ENCODE measurements at places on chromosomes 7 and 10.

GRCh38 chr10:80614576-80615416 lies 77.1 kb downstream of the SH2D4B start:
- no peak for DNase-seq

DNA sequence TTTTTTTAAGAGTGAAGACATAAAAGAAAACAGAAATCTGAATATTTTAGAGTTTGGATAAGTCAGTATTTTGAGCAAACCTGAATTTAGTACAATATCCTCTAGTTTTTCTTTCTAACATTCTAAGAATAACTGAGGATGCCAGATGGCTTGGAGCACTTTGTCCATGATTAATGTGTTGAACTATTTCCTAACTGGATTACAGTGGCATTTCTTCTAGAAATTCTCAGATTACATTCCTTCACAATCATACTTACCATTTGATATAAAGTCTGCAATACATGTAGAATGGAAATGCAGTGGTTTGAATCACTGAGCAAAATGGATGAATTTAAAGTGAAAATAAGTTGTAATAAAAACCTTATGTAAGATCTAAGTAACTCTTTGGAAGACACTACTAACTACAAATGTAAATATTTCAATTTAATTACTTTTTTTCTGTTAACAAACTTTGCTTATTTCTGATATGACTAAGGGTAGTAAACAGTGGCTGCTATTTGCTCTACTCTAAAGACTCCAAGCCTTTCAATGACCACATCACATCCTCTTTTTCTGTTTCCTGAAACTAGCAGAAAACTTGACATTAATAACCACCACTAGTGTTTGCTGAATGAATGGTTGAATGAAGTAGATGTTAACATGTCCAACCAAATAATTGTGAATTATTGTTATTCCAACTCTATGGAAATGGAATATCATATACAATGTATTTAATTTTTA lies 102.8 kb downstream of the PRKG1 start:
- no peak for DNase-seq

- no peak for DNase-seq
Observed at GRCh38 chr10:28425422-28425821, 107.5 kb upstream of the WAC start.

- DNase-seq = no peak
Observed at GRCh38 chr10:122699796-122700455, at the start of gene C10orf120. C10orf120 (minus strand) TSS chr10:122699846; CDS start chr10:122699790, 56 bp downstream.

DNA sequence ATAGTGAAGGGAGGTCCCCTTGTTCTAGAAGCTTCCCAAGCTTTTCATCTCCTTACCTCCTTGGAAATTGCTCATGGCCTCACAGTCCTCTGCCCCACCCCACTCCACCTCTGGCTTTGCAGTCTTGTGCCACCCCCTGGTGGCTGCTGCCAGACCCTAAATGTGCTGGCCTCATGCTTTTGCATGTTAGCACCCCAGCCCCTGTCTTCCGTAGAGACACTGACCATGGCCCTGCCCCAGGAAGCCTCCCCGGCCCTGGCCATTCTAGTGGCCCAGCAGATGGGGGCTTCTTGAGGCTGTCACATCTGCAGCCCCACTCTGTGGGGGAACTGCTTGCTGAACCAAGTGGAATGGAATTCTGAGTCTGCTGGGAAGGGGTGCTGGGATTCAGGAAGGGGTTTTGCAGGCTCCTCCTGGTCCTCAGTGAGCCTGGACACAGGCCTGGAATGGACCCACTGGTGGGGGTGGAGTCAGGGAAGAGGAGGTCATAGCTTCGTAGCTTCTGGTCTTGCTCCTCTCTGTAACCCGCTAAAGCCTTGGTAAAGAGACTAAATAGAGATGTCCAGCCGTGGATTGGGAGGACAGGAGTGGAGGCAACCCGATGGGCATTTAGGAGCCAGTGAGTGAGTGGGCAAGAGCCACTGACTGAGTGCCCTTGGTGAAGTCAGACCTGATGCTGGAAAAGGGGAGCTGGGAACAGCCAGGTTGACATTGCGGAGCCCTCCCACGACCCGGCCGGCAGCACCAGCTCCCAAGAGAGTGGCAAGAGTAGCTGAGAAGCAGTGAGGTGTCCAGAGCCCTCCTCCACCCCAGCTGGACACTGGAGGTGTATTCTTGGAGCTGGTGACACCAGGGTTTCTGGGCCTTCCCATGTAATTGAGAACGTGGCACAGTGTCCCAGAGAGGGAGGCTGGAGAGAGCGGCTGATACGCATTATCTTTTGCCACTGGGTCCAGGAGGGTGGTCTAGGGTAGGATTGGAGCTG lies 20.9 kb downstream of the RAMP3 start:
- DNase-seq = no peak

- no peak for DNase-seq
Observed at GRCh38 chr10:69335063-69335587, 56.8 kb downstream of the HK1 start.

DNA sequence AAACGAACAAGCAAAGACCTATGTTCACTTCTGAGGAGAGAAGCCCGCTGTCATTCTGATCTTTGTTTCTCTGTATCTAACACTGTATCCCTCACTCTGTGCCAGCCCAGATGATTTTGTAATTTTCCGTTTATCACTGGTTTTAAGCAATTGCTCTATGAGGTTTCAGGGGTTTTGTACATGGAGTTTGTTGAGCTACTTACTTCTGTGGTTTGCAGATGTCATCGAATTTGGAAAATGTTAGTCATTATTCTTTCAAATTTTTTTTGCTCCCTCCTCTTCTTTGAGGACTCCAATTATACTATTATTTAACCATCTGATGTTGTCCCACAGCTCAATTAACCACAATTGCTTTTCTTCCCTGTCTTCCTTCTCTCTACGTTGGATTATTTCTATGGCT lies 650.9 kb upstream of the IGFBP3 start:
- no peak for DNase-seq

DNA sequence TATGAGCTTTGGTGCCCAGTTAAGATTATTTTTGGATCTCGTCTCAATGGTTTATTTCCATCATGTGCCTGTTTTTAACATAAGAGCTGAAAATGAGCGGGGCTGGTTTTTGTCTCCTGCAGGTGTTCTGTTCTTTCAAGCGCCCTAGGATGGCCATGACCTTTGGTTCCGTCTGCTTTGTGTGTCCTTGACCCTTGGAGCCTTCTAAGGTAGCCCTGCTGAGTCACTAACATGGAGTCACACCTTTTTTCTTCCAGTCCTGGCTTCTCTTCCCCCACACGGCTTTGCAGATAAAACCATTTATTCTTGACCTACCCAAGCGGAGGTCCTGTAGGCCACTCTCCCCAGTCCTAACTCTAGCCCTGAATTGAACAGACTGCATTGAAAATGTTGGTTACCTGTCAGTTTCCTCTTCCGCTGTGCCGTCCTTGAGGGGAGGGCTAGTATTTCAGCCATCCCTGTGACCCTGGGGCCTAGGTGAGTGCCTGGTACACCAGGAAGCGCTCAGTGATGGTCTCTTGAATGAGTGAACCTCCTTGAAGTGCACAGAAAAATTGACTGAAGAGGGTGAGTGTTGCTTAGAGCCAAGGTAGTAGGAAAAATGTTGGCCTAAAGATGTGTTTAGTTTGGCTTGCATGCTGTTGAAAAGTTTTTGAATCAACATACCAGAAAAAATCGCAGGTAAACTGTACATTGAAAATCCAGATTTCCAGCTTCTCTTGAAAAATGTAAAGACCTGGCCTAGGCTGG lies 48.0 kb downstream of the CAMK1D start:
- DNase-seq = no peak

DNA sequence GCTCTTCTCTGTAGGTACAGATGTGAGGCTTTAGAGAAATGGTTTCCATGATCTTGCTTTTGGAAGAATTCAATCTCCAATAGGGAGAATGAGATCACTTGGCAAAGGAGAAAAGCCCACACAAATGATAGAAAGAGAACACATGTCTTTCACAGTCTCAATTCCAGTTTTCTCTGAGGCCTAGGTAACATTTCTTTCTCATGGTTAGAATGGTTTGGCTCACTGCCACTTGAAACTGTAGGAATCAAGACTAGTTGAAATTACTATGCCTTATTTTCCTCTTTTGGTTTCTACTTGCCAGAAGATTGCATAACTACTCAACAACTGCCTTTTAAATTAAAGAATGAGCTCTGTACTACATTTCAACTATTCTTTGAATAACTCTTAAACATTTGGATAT lies 276.5 kb upstream of the TEX47 start:
- DNase-seq = no peak
